ENCODE measurements at places on chromosomes 12 and 14.
A peak's percentile ranks its signal among the peaks of the same experiment; 100 is the strongest.

DNA sequence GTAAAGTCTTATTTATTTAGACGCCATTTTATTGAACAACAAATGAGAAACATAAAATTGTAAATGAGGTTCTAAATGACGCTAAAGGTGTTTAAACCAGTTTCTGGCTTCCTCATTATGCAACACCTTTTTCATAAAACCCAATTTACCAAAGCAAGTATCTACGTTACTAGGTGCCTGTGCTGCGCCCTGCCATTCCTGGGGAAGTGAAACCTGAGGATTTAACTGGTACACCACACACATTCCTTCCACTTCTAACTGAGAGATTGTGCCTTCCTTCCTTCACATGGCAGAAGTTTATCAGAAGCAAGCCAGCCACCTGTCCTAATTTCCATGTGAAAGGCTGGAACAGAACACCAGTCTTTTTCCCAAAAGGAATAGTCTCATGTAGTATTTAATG lies 40.3 kb upstream of the GCH1 start:
- no peak for DNase-seq

DNA sequence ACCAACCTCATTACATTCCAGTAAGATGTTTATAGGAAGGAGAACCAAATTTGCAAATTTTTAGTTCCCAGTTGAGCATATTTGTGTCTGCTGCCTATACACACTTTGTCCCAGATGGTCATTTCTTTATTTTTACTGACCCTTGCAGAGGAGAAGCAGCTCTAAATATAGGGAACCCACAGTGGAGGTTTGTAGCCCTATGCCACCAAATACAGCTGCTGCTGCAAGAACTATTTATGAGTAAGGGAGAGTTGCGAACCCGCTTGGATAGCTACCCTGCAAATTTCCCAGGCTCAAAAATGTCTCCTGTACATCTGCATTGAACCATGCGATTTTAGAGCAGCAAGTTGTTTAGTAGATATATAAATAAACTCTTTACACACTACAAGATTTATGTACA lies 48.2 kb downstream of the NAV3 start:
- DNase-seq, result no peak

DNA sequence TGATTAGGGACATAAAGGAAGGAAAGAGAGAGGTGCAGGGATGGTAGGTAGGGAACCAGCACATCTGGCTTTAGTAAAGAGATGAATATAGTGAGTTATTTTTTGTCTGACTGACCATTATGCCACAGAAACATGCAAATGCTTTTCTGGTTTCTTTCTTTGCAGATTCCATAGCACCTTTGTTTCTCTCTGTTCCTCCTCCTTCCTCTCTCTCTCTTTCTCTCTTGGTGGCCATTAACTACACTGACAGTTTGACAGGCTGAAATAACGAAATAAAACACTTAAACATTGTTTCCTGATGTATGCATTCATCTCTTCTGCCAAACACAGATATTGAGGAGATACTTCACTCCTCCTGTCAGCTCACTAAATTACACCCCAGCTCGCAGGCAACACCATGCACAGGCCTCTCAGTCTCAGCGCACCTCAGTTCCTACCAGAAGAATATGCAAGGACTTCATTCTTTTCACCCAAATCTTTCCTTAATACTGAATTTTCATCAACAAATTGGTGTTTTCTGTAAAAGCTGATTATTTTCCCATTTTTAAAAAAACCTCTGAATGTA lies 406.9 kb upstream of the SOX5 start:
- DNase-seq, result no peak

DNA sequence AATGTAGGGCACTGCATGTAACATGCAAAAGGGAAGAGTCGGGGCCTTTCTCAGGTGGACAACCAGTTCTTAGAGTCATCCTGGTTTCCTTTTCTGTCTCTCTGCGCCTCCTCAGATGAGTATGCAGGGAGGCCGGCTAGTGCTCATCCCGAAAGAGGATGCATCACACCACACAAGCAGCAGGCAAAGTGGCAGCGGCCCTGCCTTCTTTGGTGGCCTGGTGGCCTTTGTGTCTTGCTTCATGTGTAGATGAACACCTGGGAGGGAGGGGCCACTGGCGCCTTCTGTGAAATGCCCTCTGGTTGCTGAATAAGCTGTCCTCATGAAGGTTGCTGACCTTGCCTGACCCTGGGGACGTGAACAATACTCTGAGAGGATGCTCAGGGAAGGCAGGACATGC lies 18.0 kb downstream of the SLC24A4 start:
- no peak for DNase-seq

DNA sequence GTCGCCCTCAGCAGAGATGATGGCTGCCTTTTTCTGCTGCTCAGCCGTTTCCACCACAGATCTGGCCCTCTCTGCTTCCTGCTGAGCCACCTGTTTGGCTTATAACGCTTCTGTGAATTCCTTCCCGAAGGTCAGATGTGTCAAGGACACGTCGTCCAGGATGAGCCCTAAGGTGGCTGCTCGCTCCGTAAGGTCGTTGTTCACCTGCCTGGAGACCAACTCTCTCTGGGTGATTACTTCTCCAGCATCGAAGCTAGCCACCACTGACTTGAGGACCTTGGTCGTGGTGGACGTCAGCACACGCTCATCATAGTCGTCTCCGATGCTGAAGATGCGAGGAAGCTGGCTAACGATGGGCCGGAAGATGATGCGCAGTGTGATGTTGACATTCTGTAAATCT lies 11.7 kb upstream of the ASB8 start:
- no peak for DNase-seq

- DNase-seq, result no peak
Measured at GRCh38 chr12:123293178-123293760, 21.6 kb upstream of the CDK2AP1 start.

DNA sequence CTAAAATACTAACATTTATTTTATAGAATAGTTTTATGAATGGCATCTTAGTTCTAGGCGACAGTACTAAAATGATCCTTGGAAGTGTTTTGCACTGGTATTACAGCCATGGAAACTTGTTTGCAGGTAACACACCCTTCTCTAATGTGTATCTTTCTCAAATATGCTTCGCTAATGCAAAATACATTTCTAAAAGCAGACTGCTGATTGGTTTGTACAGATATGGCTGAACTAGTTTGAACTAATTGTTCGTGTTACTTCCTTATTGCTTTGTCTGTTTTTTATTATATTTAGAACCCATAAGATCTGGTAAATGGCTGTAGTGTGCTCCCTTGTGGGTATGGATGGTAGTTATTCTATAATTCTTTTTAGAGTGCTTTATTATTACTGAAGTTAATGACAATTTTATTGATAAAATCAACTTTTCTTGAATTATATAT lies 53.0 kb downstream of the ATF7IP start:
- DNase-seq, result no peak

- DNase-seq, result no peak
Measured at GRCh38 chr14:93953739-93954515, 22.4 kb downstream of the ASB2 start.

GRCh38 chr14:70014406-70015095 lies 135.3 kb downstream of the SMOC1 start:
- DNase-seq, result no peak

DNA sequence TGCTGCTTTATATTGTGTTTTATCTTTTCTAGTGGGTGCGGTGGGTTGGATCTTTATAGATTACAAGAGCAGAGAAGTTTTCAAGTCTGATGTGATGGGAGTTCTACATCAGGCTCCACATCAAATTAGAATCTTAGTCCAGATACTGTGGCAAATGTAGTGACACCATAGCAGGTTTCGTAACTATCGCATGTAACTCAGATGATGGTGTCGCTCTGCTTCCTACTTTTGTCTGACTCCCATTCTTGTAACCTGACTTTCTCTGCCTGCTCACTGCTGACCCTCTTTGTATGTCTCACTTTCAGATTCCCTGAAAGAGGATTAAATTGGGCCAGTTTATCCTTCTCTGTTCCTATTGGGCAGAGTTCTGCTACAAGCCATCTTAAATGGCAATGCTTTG lies 22.8 kb upstream of the FBXO34 start:
- DNase-seq, result no peak

- DNase-seq, result peak; percentile 61
Measured at GRCh38 chr12:47124451-47124850, 44.7 kb upstream of the AMIGO2 start.

GRCh38 chr12:47935184-47935583 lies 28.2 kb upstream of the TMEM106C start:
- no peak for DNase-seq

DNA sequence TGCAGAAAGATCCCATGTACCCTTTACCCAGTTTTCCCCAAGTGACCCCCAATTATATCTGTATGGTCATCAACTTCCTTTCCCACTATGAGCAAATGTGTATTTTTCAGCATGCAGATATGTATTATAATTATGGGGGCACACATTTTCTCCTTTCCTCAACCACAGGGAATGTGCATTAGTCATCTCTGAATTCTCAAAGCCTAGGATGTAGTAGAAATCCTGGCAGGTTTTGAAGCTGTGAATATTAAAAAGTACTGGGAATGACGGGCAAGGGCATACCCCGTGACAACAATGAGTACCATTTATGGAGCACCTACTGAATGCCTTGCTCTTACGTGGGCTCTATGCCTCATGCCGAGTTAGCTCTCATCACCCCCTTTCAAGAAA lies 71.5 kb downstream of the VWF start:
- DNase-seq, result peak; percentile 78

GRCh38 chr14:97298331-97298730 lies 501.1 kb downstream of the VRK1 start:
- no peak for DNase-seq

DNA sequence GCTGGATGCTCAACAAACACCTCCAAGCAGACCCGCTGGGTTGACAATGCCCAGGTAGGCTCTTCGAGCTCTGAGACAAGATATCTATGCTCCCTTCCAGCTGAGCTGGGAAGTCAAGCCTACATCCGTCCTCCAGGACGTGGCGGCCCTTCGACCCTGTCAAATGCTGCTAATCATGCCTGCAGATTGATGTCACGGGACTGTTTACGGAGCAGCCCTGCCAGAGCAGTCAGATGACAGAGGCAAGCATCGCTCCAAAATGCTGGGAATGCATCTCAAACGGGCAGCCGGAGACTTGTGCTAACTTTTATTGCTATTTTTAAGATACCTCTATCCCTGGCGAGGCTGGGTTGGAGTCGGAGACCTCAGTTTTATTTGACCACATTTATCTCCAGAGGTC lies 139.2 kb downstream of the NTF3 start:
- DNase-seq, result no peak

DNA sequence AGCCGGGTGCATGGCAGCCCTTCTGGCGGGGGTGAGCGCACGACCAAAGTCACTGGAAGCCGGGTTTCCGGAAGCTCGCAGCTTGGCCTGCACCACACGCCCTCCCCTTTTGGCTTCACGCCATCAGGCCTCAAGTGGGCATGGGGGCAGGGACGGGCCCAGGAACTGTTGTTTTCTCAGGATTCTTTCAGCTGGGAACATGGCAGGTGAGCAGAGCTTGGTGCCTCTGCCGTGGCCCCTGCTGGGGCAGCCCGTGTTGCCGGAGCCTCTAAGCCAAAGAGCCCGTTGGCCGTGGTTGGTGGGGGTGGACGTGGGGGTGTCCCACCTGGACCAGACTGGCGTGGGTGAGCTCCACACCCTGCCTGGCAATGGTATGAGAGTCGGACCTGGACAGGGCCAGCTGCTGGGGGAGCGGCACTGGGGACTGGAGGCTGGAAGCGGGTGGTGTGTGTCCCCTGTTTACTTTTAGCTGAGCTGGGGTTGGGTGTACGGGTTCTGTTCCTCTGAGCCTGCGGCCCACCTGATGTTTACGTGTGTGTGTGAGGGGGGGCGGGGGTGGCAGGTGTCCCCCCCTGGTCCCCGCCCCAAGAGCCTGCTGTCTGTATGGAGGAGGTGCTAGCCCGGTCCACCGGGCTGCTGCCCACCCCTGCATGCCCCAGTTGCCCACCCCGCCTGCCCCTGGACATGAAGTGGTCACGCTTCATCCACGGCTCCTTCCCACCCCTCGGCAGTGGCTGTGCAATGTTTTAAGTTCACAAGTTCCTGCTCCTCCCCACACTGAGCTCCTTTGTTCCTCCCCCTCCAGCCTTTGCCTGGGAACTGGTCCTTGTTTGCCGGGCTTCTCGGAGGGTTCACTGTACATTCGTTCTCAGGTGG lies 28.7 kb upstream of the PLD4 start:
- DNase-seq, result no peak

DNA sequence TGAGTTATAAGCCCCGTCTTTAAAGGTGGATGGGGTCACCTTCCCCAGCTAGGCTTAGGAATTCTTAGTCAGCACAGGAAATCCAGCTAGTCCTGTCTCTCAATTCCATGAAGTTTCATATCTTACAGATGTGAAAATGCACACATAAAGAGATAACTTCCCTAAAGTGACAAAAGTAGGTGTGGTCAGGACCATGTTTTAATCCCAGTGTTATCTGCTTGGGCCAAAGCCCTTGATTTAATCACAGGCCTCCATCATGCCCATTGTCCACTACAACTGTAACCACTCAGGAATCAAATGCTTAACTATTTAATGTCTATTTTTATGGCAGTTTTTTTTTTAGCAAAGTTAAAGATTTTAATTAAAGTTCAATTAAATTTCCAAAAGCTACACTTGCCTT lies 194.4 kb upstream of the BTG1 start:
- DNase-seq, result no peak

DNA sequence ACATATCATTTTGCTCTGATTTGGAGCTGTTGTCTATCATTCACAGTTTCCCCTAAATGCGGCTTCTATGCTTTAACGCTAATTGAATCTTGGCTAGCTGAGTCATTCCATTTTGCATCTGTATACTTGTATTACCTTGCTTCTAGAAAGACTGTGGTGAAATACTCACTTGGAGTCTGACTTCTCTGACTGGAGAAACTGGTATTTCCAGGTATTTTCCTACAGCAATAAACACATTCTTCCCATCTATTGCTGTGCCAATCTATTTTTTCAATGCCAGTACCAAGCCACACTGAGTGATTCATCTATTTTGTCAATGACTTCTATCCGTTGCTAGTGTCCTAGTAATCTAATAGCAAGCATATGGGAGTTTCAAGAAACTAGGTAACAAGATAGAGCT lies 76.0 kb upstream of the ST8SIA1 start:
- DNase-seq, result no peak

DNA sequence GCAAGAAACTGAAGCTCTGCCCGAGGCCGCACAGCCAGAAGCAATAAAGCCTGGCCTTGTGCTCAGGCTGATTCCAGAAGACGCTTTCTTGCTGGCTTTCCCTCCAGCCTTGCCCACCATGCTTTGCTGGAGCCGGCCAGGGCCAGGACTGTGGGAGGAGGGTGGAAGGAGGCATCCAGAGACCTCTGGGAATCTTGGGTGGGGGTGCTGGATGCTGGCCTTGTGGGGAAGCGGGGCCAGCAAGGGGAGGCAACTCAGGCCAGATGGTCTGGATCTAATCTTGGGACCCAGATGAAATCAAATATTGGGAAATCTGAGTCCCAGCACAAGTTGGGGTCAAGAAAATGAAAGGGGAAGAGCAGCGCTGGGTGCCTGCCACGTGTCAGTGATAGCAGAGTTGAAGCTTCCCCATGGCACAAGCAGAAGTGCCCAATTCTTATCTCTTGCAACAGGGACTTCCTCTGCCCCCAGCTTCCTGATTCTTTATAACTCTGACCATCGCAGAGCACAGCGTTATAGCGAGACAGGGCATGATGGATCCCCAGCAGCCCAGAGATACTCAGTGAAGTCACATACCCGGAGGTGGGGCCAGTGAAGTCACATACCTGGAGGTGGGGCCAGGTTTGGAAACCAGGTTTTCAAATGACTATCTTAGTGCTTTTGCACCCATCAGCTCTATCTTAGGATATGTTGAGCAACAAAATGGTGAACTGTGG lies 6.4 kb upstream of the RABGGTA start:
- DNase-seq, result no peak

GRCh38 chr12:77845831-77846230 lies 15.1 kb downstream of the NAV3 start:
- peak; percentile 66 for DNase-seq

Data from NCI-H226 (cell line).